ENCODE measurements at places on chromosomes 13 and 19. TPM values are rescaled to one million over a fixed set of nuclear protein-coding genes. Genes with fewer than 3 reads are reported as not detected.

DNA sequence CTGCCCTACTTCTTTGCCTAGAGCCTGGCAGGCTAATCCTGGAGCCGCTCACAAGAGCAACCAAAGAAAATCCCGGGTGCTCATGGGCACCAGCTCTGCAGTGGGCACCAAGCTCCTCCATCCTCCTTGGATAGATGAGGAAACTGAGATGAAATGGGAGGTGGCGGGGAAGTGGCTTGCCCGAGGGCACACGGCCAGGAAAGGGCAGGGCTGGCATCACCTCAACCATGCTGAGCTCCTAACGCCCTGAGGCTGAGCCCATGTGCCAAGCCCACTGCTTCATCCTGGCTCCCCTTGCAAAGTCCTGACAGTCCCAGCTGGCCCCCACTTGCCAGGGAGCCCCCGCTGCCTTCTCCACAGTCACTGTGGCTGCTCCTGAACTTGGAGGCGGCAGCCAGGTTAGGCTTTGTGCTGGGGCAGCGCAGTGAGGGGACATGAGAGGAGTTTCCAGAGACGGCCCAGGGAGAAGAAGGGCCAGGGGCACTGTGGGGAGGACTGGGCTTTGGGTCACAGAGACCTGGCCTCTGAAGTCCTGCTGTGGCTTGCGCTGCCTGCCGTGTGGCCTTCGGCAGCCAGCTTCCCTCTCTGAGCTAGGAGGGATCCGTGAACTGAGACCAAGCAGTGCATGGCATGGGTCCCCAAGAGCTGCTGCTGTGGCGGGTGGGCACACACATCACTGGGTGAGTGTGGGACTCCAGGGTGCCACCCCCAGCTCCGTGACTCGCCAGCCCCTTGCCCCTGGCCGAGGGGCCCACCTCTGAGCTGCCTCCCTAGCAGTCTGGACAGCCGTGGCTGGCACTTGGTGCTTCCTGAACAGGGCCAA is 17.5 kb downstream of the TMED1 start:
- no peak for DNase-seq

DNA sequence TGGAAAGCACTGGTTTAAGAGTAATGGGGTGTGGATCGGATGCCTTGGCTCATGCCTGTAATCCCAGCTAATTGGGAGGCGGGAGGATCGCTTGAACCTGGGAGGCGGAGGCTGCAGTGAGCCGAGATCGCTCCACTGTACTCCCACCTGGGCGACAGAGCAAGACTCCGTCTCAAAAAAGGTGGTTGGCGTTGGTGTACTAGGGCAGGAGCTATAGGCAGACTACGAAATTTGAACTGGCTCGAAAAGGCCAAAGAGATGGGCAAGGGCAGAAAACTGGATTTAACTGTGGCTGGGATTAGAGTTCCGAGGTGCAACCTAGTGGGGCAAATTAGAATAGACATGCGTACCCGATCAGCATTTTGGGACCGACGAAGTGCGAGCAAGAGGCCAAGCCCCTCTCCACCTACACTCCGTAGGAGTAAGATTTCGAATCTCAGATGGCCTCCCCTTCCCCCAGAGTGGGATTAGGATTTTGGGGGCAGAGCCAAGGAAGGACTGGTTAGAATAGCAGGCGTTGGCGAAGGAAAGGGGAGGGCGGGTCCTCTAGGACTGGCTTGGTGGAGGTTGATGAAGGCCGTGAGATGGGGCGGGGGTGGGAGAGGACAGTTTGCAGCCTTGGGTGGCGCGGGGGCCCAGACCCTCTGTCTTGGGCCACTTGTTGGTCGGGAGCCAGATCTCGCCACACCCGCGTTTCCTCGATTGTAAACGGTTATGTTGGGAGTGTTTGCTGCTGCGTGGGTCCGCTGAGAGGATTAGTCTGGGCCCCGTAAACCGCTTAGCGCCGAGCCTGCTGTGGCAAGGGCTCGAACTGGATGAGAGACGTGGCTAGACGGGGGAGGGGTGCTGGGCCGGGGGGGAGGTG is 2.0 kb upstream of the INAFM1 start:
- peak; percentile 62 for DNase-seq

DNA sequence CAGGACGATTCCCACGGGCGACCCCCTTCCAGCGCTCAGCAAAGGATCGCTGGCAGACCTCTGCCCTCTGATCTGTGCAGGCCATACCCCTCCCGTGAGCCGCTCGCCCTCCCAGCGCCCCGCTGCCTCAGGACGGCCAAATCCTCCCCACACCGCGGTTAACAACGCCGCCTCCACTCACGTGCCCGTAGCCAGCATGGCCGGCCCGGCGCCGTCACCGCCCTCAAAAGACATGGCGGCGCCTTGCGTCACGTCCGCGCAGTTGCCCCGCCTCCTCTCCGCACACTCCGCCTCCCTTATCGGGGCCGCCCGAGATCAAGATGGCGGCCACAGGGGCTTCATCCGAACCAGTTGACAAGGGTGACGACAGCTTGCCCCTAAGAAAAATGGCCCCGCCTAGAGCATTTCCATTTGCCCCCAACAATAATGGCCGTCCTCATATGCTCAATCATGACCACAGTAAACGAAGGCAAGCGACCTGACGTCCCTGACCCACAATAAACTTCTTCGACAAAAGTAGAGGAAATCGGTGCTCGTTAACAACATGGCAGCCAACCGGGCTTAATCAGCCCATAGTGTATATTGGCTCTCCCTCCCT is 634 bp downstream of the AKT1S1 start:
- peak; percentile 100 for DNase-seq

GRCh38 chr19:6531956-6532243 is 1.1 kb downstream of the TNFSF9 start:
- DNase-seq = no peak

DNA sequence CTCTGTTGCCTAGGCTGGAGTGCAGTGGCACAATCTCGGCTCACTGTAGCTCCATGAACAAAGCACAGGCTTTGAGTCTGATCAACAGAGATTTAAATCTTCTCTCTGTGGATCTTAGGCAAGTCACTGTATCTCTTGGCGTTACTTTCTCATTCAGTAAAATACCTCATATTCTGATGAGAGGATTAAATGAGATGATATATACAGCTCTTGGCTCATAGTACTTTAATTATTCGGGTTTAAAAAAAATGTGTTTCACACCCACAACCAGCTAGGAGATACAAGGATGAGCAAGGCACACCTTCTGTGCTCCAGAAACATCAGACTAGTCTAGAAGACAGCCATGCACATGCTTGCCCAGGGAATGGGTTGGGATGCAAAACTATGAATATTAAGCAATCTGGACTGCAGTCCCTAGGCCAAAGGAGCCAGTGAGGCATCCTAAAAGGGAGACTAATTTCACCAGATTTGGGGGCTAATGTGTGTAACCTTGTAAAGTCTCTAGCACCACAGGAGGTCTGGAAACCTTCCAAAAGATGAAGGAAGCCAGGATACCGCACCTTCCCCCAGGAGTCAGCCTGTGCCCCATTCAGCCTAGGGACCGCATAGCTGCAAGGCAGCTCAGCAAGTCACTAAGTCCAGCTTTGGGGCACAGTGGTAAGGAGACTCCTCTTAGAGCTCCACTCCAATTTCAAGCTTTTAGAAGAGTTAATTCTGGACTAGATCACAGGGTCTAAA is 2.5 kb downstream of the VPS36 start:
- DNase-seq = no peak

- DNase-seq = no peak
Measured at GRCh38 chr13:73215823-73216222, 157.0 kb downstream of the KLF5 start.

- DNase-seq = peak; percentile 76
Measured at GRCh38 chr19:16509141-16510061, 13.2 kb downstream of the C19orf44 start.

DNA sequence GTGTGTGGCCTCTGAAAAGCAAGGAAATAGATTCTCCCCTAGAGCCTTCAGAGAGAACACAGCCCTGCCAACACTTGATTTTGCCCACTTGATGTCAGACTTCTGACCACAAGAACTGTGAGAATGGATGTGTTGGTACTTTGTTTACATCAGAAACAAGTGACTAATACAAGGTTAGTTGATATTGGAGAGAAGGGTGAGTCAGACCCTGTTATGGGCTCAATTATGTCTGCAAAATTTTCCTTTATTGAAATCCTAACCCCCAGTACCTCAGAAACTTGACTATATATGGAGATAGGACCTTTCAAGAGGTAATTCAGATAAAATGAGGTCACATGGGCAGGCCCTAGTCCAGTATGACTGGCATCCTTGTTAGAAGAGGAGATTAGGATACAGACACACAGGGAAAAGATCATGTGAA is 226.7 kb downstream of the RFC3 start:
- DNase-seq = no peak

SIGLEC12 gene
- total RNA-seq = not detected

COL5A3 gene
- total RNA-seq = 89.1 TPM

FGF21 gene
- total RNA-seq = not detected

CBY2 gene
- total RNA-seq = not detected

C19orf73 gene
- total RNA-seq = 0.51 TPM

OR7D4 gene
- not detected for total RNA-seq

PHLDB3 gene
- 24.6 TPM for total RNA-seq

Measured in tongue (tissue), 3 donors.